Right cardiac atrium (tissue), 5 donors: ENCODE measurements at places on chromosomes 7 and 10.

DNA sequence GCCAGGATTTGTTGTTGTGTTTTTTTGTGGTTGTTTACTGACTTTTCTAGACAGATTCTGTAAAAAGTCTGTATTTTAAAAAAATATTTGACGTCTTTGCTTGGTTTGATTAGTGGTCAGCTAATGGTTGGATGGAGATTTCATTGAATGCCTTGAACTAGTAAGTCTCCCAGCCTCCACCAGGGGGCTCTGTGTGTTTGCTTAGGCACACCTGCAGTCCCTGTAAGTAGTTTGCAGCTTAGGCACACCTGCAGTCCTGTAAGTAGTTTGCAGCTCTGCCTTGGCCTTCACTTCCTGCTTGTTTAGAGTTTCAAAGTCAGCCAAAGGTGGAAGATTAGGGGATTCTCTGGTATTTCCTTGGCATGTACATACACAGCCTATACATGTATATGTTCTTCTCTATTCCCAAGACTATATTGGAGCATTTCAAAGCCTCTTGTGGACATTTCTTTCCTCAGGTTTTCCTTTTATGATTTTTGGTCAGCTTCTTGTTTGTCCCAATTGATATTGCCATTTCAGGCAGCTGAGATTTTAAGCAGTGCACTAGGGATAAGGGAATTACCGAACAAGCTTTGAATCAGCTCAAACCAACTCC lies 101.6 kb downstream of the CCSER2 start:
- peak; percentile 77 for DNase-seq

- DNase-seq = no peak
Observed at GRCh38 chr7:78139335-78139734, 340.8 kb downstream of the PHTF2 start.

DNA sequence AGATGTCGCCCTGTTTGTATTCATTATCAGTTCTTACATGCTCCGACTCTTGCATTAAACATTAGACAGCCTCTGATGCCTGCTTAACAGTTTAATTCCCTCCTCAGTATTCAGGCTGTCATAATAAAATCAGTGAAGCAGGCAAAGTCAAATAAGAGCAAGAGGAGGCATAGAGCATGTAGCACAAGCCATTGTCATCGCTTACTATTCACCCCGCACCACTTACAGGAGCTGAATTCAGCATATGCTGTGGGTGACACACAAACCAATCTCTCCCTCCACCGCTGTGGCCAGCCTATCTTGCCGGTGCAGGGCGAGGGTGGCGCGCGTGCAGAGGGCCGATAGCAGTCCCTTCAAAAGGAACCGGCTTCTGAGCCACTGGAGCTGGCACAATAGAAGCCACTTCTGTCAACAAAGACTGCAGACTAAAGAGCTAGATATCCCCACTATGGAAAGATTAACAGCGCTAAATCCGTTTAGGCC lies 433.2 kb upstream of the MGMT start:
- no peak for DNase-seq

DNA sequence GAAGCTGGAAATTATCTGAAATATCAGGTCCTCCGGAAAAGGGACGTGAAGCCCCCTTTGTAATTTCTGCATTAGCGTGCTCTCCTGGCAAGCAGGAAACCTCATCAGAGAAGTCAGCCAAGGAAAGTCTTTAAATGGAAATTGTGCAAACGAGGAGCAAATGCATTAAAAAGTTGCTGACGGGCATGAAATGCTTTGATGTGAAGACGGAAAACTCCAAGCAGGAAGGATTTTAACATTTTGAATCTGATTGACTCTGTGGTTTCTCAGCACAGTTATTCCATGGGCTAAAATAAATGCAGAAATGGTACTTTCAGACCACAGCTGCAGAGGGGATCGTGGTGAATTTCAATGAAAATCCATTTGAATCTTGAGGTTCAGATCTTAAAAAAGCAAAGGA lies 167.8 kb downstream of the AHR start:
- no peak for DNase-seq

- no peak for DNase-seq
Observed at GRCh38 chr7:111531993-111532392, 30.3 kb downstream of the IMMP2L start.

DNA sequence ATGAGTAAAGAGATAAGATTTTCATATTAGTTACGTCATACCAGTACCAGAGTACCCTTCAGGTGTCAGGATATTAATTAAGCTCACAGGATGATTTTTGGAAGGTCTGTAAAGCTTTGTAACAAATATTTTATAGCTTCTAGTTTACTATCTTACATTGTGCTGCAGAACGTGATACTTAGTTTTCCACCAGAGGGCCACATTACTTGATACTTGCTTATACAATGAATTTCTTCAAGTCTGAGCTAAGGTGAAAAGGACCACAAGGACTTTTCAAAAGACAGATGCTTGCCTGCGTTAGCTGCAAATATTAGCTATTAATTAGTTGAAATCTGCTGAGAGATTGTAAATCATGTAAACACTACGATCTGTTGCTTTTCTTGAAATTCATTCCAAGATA lies 12.2 kb downstream of the FOXP2 start:
- no peak for DNase-seq

- no peak for DNase-seq
Observed at GRCh38 chr10:105188737-105189462, 547.8 kb downstream of the SORCS3 start.

DNA sequence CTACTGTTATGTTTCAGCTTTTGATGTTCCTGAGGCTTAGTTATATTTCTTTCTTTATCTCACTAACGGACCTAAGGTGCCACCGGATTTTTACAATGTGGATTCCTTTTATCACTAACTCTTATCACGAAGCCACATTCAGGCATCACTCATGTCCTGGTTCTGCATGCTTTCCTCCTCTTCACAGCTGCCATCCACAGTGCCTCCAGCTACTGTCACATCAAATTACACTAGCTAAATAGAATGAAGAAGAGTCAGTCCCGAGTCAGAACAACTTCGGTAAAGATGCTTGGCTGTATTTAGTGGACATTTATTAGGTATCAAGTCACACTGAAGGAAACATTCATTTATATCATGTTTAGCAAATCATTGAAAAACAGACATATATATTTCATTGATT lies 153.2 kb downstream of the NEBL start:
- DNase-seq = no peak

GRCh38 chr10:60777696-60778213 lies 523 bp upstream of the CDK1 start:
- DNase-seq = no peak

DNA sequence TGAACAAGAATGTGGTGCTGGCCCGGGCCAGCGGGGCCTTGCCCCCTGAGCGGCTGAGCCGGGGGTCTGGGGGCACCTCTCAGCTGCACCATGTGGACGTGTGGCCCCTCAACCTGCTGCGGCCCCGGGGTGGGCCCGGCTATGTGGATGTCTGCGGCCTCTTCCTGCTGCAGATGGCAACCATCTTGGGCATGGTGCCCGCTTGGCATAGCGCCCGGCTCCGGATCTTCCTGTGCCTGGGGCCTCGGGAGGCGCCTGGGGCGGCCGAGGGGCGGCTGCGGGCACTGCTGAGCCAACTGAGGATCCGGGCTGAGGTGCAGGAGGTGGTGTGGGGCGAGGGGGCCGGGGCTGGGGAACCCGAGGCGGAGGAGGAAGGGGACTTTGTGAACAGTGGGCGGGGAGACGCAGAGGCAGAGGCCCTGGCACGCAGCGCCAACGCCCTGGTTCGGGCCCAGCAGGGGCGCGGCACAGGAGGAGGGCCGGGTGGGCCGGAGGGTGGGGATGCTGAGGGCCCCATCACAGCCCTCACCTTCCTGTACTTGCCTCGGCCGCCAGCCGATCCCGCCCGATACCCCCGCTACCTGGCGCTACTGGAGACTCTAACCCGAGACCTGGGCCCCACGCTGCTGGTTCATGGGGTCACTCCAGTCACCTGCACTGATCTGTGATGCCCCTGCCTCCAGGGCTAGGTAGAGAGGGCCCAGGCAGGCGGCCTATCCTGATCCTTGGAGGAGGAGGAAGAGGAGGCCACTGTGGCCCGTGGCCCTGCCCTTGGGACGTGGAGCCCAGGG lies 1.1 kb upstream of the TRIP6 start:
- DNase-seq = peak; percentile 95

- DNase-seq = no peak
Observed at GRCh38 chr10:128971374-128972035, 495.5 kb upstream of the MGMT start.

DNA sequence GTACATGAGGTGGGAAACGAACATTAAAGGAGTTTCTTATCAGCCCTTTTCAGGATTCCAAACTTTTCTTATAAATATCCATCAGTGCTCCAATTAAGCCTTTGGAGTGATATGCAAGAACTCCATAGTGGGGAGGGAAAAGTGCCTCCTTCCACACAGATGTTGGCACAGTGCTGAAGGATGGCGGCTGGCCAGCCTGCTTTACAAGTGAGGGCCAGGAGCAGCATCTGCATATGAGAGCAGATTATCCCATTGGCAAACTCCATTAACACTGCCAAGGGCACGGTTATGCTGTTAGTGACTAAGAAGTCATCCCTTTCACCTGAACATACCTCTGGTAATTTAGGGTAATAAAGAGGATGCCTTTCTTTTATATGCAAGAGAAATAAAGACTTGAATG lies 543.1 kb downstream of the CNTNAP2 start:
- DNase-seq = peak; percentile 25

GRCh38 chr10:26555719-26556368 lies 117.7 kb downstream of the APBB1IP start:
- DNase-seq = peak; percentile 48

DNA sequence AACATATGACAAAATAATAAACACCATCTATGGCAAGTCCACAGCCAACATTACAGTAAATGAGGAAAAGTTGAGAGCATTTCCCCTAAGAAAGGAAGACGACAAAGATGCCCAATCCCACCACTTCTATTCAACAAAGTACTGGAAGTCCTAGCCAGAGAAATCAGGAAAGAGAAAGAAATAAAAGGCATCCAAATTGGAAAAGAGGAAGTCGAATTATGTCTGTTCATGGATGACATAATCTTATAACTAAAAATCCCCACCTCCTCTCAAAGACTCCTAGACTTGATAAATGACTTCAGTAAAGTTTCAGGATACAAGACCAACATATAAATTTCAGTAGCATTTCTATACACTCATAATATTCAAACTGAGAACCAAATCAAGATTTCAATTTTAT lies 288.5 kb upstream of the POT1 start:
- no peak for DNase-seq

- DNase-seq = no peak
Observed at GRCh38 chr10:16521311-16522016, at the start of gene C1QL3. TSS of gene C1QL3 (minus strand) at chr10:16521879. CDS start at chr10:16521065, 814 bp downstream.

GRCh38 chr7:36047091-36047658 lies 105.9 kb upstream of the EEPD1 start:
- DNase-seq = no peak

DNA sequence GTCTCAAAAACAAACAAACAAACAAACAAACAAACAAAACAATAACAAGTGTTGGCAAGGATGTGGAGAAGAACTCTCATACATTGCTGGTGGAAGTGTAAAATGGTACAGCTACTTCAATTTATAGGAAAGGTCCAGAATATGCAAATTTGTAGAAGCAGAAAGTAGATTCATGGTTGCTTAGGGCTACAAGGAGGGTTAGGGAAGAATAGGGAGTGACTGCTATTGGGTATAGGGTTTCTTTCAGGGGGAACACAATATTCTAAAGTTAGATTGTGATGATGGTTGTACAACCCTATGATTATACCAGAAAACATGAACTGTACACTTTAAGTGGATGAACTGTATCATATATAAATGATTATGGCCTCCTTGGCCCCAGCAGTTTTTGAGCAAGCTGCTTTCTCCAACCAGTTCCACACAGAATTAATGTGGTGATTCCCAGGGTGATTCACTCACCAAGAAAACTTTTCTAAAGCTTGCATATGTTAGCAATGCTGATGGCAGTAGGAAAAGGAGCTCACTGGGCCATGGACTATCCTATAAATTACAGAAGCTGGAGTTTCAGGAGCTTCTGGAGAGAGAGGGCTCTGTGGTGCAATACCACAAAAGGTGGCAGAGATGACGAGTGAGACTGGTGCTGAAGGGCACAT lies 52.8 kb upstream of the KCNIP2 start:
- DNase-seq = no peak

DNA sequence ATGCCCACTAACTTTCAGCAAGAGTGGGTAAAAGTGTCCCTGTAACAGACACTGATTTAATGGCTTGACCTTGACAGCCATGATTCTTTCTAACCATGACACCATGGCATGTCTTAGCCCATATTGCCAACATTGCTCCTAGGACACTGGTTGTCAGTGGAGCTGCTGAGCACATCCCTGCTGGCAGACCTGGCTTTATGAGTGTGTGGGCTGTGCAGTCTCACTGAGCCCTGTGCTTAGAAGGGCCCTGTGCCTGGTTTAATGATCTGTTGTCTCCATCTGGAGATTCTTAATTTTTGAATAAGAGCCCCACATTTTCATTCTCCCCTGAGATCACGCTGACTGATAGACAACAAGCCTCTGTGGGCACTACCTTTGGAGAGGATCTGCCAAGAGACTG lies 243.1 kb upstream of the KIAA1217 start:
- no peak for DNase-seq

DNA sequence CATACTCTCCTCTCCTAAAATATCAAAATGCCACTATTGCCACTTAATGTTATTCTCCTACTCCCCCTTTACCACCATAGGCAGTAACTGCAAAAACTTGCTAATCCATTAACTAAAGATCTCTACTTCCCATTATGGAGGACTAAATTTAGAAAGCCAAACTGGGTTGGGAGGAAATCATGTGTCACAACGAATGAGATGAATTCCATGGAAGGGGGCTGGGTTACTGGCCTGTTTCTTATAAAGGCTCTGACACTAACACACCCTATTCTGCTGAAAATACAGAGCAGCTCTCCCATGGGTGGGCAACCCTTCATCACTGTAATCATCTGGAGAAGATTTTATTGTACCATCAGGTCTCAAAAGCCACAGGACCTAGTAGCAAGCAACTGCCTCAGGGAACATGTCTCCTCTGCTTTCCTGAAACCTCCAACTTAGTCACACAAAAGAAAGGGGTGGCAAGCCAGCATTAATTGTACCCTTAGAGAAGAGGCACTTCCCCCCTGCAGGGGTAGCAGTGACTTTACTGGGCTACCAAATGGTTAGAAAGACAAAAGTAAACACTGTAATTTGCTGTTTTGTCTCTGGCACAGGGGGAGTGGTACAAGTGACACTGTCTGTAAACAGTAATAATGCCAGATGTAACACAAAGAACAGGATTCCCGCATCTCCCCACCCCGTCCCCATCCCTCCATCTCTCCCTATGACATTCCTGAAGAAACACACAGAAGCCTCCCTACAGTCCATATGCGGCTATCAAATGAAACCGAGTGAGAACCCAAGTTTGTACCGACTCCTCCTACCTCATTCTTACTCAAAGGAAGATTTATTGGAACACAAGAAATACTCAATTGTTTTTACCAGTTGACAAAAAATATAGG lies 81.6 kb downstream of the ARMH3 start:
- no peak for DNase-seq

- DNase-seq = no peak
Observed at GRCh38 chr10:110174201-110174600, 33.2 kb upstream of the MXI1 start.

- no peak for DNase-seq
Observed at GRCh38 chr10:47346581-47347302, 1.4 kb upstream of the RBP3 start.

GRCh38 chr10:28704464-28705161 lies 27.3 kb downstream of the BAMBI start:
- DNase-seq = no peak

- no peak for DNase-seq
Observed at GRCh38 chr7:30493228-30493627, 11.4 kb downstream of the GGCT start.
